CD8-positive, alpha-beta T cell (primary cell): ENCODE measurements at places on chromosomes 3 and 15.

- no peak for DNase-seq
Observed at GRCh38 chr3:101900736-101901135, 51.4 kb downstream of the NFKBIZ start.

- no peak for DNase-seq
Observed at GRCh38 chr3:162994165-162994564, 1497.6 kb downstream of the OTOL1 start.

GRCh38 chr3:153350420-153350819 is 188.4 kb downstream of the RAP2B start:
- no peak for DNase-seq

GRCh38 chr15:80695099-80695910 is at the start of gene ABHD17C:
TSS of gene ABHD17C (plus strand) at chr15:80695310. CDS start at chr15:80695430, 120 bp downstream.
- peak; percentile 30 for DNase-seq

DNA sequence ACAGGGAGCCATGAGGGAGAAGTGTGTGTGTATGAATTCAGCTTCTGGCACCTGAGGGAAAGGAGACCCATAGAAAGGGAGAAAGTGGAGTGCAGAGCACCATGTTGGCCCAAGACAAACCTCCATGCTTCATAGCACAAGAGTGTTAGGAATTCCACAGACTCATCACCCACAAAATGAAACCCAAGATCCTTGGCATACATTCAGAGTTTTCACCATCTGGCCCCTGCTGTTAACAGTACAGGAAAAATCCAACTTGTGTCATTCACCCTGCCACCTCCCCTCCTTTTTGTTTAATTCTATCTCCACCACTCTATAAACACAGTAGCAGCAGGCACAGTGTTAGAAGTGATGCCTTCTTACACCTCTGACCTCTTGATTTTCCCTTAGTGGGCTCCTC is 60.0 kb upstream of the MNS1 start:
- DNase-seq = no peak

GRCh38 chr3:53649816-53650215 is 155.4 kb downstream of the CACNA1D start:
- DNase-seq = no peak

- no peak for DNase-seq
Observed at GRCh38 chr3:14331251-14331650, 71.2 kb upstream of the SLC6A6 start.

DNA sequence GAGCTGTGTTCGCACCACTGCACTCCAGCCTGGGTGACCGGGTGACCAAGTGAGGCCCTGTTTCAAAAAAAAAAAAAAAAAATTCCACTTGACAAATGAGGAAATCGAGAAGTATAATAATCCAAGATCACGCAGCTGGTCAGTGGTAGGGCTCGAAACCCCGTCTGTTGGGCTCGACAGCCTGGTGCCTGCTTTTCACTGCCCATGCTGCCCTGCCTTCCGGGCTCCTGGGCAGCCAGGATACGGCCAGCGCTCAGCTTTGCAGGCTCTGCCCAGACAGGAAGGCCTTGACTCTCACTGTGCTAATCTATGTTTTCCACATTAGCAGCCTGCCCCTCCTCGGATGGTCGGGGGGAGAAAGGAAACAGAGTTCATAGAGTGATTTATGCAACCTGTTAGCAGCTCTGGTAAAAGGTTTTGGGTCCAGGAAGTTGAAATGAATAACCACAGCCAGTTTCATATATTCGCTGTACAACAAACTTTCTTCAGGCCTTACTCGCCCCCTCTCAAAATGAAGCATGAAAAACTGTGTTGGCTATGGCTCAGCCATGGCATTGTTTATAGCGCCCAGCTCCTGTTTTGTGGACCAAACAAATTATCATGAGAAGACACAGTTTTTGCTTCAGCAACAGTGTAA is 108.8 kb downstream of the XXYLT1 start:
- DNase-seq = peak; percentile 56

DNA sequence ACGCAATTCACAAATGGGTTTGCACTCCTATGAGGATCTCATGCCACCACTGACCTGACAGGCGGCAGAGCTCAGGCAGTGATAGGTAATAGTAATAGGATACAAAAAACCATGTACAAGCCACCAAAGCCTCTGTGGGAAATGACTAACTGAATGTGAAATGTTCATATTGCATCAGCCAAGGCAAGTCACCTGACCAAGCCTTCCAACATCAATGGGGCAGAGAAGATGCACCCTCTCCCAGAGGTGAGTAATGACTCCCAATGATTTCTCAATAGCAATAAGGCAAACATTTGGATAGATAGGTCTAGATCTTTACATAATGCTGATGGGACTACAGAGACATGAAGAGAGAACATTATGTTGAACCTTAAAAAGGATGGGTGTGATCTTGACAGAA is 14.9 kb downstream of the CNTN3 start:
- no peak for DNase-seq

- DNase-seq = no peak
Observed at GRCh38 chr15:89877083-89877425, 16.7 kb downstream of the AP3S2 start.

DNA sequence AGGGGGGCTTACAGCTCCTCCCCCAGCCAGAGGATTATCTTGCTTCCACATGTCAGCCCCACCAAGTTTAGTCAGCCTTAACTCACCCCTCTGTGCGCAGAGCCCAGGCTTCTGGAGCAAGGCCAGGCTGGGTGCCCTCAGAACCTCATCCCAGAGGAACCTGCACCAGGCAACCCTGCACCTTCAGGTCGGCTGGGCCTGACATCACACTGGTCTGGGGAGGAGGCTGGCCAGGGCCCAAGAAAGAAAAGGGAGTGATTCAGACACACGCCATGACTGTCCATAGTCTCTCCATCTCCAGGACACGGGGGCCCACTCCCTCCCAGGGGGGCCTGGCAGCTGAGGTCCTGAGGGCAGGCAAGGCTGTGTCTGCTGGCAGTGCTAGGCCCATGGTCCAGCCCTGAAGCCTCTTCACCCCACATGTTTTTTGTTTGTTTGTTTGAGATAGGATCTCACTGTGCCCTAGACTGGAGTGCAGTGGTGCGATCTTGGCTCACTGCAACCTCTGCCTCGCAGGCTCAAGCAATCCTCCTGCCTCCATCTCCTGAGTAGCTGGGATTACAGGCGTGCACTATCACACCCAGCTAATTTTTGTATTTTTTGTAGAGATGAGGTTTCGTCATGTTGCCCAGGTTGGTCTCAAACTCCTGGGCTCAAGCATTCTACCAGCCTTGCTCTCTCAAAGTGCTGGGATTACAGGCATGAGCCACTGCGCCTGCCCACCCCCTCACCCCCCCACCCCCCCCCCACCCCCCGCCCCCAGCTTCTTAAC is 11.1 kb downstream of the TNK2 start:
- DNase-seq = no peak

DNA sequence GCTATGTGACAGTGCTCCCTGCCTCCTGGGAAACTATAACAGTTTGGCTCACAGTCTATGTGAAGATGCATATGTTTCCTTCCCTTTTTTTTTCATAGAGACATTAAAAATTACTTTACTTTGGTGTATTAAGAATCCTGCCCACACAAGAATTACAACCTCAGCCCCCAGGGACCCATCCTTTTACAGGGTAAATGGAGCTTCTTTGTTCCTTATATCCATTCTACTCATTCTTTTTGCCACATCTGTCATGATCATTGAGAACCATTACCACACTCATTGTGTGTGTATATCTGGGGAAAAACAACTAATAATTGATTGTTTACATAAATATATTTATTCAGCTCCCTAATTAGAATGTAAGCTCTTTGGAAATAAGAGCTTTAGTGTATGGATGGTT is 157.4 kb downstream of the SSR3 start:
- no peak for DNase-seq

DNA sequence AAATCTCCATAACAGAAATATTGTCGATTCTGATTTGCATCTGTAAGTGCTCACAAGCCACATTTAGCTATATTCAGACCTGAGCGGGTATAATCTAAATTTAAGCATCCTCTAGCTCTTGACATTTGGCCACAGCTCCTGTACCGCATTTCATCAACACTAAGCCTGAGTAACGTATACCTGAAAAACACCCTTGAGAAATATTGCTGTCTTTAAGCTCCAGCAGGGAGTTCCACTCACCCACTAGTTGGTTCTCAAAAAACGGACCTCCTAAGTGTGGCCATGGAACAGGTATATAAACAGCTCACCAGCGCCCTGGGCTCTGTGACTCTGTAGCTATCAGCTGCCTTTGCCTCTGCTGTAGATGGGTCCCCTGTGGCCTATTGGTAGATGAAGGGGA is 80.7 kb downstream of the ABI3BP start:
- DNase-seq = no peak

GRCh38 chr3:184164648-184165330 is 9.6 kb downstream of the DVL3 start:
- DNase-seq = no peak

DNA sequence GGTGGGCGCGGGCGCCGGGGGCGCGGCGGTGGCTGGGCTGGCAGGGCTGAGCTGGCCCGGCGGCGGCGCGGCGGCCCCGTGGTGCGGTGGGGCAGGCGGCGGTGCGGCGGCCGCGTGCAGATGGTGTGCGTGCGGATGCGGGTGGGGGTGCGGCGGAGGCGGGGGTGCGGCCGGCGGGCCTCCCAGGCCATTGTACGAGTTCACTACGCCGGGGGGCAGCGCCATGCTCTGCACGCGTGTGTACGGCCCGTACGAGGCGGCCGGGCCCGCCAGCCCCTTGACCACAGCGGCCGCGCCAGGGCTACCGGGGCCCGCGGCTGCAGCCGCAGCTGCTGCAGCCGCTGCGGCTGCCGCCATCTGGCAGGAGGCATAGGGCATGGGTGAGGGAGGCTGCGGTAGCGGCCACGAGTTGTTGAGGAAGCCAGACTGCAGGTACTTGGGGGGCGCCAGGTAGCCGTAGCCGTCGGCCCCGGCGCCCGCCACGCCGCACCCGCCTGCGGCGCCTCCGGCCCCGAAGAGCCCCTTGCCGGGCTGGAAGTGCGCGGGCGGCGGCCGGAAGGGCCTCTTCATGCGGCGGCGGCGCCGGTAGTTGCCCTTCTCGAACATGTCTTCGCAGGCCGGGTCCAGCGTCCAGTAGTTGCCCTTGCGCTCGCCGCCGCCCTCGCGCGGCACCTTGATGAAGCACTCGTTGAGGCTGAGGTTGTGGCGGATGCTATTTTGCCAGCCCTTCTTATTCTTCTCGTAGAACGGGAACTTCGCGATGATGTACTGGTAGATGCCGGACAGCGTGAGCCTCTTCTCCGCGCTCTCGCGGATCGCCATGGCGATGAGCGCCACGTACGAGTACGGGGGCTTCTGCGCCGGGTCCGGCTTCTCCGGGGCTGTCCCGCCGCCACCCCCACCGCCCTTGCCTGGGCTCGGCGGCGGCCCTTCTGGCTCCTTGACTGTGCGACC is 951 bp downstream of the FOXL2 start:
- DNase-seq = no peak

GRCh38 chr3:155485897-155486296 is 192.4 kb upstream of the STRIT1 start:
- DNase-seq = no peak
